Stimulated activated CD4-positive, alpha-beta T cell treated with anti-CD3 and anti-CD28 coated beads, Interleukin-1b, Interleukin-23, amount 100 ng/mL, for 48 hours (primary cell): ENCODE measurements at places on chromosomes 4 and X.
A peak's percentile ranks its signal among the peaks of the same experiment; 100 is the strongest.

- no peak for DNase-seq
These were observed 642.4 kb downstream of the TRIML1 start for GRCh38 chr4:188781655-188782054.

GRCh38 chrX:39729981-39730661 lies 367.6 kb downstream of the BCOR start:
- no peak for DNase-seq

DNA sequence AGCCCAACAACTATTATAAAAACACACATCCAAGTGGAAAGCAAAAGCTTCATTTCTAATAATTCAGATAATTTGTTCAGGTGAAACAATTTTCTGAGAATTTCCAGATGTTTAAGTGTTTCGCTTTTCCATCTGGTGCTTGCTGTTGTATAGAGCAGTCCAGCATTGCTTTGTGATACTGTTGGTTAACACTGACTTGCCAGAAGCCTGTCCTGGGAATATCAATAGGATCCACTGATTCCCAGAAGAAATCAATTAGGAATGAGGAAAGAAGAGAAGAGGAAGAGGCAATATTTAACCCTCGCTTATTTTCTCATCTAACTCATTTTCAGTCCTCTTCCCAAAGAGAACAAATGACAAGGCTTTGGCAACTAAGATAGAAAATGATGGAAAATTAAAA lies 94.9 kb upstream of the DDIT4L start:
- no peak for DNase-seq

- DNase-seq: peak; percentile 66
These were observed 126.3 kb downstream of the AASDH start for GRCh38 chr4:56261027-56261426.

GRCh38 chr4:7593646-7594412 lies 159.1 kb upstream of the PSAPL1 start:
- no peak for DNase-seq

DNA sequence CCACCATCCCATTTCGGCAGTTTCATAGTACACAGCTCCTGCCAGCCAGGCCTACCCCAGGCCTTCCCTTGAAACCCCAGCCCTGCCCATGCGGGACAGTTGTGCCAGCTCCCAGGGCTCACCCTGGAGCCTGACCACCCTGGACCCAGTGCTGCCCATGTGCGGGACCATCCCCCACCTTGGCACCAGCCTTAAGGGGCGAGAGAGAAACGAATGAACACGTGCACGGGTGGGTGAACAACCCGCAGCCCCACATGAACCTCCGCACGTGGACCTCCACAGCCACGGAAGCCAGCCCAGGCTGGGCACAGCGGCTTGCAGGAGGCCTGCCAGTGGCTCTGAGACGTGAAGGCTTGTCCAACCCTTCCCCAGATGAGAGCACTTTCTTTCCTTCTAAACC lies 76.0 kb upstream of the MXD4 start:
- no peak for DNase-seq

DNA sequence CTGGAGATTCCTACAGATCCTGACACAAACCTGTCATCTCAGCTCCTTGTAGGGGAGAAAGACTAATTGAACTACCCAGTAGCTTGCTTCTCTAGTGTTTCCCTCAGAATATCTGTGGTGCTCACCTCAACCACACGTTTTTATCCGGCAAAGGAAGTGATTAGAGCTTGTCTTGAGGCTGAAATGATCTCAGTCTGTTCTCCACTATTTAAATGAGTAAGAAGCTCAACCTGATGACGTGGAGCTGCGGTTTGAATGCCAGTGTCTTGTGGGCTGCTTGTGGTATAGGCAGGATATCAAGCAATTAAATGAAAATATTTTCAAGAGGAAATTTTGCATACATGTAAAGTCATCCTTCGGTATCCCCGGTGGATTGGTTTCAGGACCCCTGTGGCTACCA lies 270.2 kb downstream of the TLL1 start:
- no peak for DNase-seq

GRCh38 chr4:185868983-185869382 lies 57.0 kb upstream of the SORBS2 start:
- no peak for DNase-seq
